ENCODE measurements at places on chromosomes 4 and X. TPM values are rescaled to one million over a fixed set of nuclear protein-coding genes. Genes with fewer than 3 reads are reported as not detected.

- no peak for DNase-seq
Observed at GRCh38 chr4:6074758-6075157, 56.5 kb upstream of the C4orf50 start.

The NPFFR2 gene
- total RNA-seq: not detected

The PROM1 gene
- 0.47 TPM for total RNA-seq

GRCh38 chr4:4727536-4727935 lies 131.9 kb upstream of the MSX1 start:
- no peak for DNase-seq

DNA sequence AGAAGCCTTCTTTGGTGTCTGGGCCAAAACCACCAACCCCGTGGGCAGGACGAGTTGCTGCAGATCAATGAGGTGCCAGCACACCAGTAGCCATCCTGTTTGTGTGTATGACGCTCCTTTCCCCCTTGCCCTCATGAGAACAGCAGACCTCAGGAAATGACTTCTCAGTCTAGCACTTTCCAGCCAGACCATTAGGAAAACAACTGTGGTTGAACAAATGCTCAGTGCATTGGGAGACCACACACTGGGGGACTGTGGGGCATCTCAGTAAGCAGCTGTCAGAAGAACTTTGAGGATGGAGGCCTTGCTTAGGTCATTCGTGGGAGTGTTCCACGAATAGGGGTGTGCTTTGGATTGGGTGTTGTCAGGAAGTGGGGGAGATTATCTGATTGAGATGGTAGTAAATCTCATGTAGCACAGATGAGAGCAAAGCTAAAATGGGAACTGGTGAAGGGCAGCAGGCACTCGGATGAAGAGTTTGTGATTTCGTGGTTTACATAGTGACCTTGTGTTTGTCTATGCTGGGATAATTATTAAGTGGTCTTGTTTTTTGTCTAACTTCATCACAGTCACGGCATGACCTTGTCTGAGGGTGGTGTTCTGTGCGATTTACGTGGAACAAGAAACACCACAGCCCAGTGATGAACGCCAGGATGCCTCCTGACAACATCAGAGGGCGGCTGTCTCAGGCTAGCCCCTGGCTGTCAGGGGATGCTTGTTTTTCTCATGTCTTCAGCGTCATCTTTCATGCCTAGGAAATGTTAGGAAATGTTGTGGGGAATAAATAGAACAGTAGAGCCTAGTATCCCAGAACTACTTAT lies 70.1 kb downstream of the USP46 start:
- DNase-seq: peak; percentile 87

GRCh38 chr4:38177035-38177546 lies 216.9 kb downstream of the PTTG2 start:
- DNase-seq: no peak

The FAM184B gene
- not detected for total RNA-seq

The GPR119 gene
- not detected for total RNA-seq

The CRMP1 gene
- total RNA-seq: not detected

The NDNF gene
- not detected for total RNA-seq

DNA sequence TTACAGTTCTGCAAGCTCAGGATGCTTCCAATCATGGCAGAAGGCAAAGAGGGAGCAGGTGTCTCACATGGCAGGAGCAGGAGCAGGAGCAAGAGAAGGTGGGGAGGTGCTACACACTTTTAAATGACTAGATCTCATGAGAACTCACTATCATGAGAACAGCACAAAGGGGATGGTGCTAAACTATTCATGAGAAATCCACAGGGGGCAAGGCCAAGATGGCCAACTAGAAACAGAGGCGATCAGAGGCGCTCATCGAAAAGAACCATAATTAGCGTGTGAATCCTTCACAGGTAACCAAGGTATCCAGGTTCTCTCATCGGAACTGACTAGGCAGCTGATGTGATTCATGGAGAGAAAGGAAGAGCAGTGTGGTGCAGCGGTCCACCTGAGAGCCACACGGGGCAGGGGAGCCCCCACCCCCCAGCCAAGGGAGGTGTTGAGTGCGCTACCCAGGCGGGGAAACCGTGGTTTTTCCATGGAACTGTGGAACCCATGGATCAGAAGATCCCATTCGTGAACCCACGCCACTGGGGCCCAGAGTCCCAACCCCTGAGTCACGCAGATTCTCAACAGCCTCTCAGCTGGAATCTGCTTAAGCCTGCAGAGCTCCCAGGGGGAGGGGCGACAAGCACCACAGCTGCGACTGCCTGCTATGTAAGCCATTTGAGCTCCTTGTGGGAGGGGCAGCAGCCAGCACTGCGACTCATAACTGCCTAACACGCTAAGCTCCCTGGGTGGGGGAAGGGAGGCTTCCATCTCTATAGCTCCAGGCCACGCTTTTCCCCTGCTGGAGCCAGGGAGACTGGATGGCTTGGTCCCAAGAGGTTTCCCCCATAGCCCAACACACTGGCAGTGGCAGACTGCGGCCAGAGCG lies 46.7 kb downstream of the FGF16 start:
- no peak for DNase-seq

All from SJSA1 (cell line).